ENCODE measurements at places on chromosomes 1 and 21. TPM values are rescaled to one million over a fixed set of nuclear protein-coding genes. Genes with fewer than 3 reads are reported as not detected.

CTSS gene
- 111 TPM for total RNA-seq

GRCh38 chr1:215568299-215568692 lies 1.2 kb downstream of the KCTD3 start:
- peak overlapping the region; percentile 88 for H3K27ac ChIP-seq
- DNase-seq = no peak
- H3K4me1 ChIP-seq = peaks cover 34% of the 10 kb centered on the region
- H3K4me3 ChIP-seq = peak overlapping the region; percentile 80
- H3K36me3 ChIP-seq = no peaks in the 10 kb centered on the region

GUCA2B gene
- not detected for total RNA-seq

LCE1D gene
- total RNA-seq = not detected

OLIG2 gene
- not detected for total RNA-seq

BATF3 gene
- 14.0 TPM for total RNA-seq

EPHA10 gene
- not detected for total RNA-seq

FAM72D gene
- total RNA-seq = 17.0 TPM

All from activated CD4-positive, alpha-beta T cell treated with anti-CD3 and anti-CD28 coated beads, Interleukin-2, amount 10 ng/mL, durations not matched to agents 7 days and 5 days (primary cell).